Activated naive CD4-positive, alpha-beta T cell treated with anti-CD3 and anti-CD28 coated beads, Interleukin-2, amount 50 U/mL, for 72 hours (primary cell): ENCODE measurements at places on chromosomes 5 and 9. TPM values are rescaled to one million over a fixed set of nuclear protein-coding genes. Genes with fewer than 3 reads are reported as not detected.

SPACA9 gene
- total RNA-seq: 1.4 TPM

SPINK7 gene
- total RNA-seq: not detected

GABRA6 gene
- total RNA-seq: not detected

ARHGEF28 gene
- total RNA-seq: 0.05 TPM

SPATA6L gene
- 2.1 TPM for total RNA-seq

CBY3 gene
- not detected for total RNA-seq

RABL6 gene
- 79.3 TPM for total RNA-seq

CXCL14 gene
- not detected for total RNA-seq

- no peak for DNase-seq
These were observed 3.0 kb upstream of the TMEM210 start for GRCh38 chr9:137174722-137175293.

GRCh38 chr9:134731497-134732391 is 90.1 kb downstream of the COL5A1 start:
- DNase-seq: no peak

DNA sequence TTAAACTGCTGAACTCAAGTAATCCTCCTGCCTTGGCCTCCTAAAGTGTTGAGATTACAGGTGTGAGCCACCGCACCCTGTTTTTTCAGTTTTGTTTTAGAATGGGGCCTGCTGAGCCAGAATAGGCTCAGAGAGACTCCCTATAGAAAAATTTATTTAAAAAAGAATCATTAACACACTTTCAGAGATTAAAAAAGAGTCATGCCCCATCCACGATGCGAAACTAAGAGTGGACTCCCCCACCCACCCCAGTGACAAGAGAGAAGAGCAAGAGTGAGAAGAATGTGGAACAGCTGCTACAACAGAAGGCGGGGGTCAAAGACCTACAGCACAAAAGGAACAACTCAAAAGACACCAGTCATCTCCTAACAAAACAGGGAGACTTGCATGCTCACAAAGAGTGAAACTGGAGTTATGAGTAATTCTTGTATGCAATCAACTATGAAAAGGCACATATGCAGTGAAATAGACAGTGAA is 47.2 kb downstream of the GLDC start:
- DNase-seq: no peak

DNA sequence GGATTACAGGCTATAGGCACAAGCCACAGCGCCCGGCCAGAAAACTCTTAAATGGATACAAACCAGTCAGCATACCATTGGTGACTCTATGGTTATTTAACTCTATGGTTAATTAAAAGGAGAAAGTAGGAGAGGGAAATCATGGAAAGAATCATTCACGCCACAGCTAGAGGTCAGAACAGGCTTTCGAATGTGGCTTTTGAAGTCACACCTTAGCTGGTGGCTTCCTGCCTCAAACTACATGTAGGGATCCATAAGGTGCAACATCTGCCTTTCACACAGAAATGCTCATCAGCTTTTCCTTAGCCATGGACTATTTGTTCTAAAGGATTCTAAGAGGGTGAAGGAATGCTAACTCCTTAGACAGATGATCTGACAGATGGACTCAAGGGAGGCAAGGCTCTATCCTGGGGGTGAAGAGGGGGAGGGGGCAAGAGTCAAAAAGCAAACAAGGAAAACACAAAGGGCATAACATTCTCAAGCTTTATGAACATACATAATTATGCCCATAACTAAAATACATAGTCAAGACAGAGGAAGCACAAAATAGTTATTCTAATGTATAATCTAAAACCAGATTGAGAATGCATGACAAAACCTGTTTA is 130.9 kb downstream of the EFNA5 start:
- DNase-seq: no peak

DNA sequence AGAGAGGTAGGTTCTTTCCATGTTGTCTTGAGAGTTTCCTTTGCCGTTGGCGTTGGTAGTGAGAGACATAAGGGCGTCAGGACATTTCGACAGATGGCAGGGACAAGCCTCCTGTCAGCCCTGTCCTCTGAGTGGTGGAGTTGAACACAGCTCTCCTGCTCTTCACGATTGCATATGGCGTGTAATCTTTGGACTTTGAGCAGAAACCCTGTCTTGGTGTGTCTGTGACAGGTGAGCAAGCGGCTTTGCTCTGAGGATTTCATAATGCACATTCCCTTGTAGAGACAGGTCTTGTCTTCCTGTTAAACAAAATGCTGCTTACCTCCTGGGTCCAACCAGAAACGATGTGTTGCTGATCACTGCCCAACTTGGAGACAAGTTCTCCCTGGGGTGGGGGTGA is 146.5 kb downstream of the NXNL2 start:
- no peak for DNase-seq

DNA sequence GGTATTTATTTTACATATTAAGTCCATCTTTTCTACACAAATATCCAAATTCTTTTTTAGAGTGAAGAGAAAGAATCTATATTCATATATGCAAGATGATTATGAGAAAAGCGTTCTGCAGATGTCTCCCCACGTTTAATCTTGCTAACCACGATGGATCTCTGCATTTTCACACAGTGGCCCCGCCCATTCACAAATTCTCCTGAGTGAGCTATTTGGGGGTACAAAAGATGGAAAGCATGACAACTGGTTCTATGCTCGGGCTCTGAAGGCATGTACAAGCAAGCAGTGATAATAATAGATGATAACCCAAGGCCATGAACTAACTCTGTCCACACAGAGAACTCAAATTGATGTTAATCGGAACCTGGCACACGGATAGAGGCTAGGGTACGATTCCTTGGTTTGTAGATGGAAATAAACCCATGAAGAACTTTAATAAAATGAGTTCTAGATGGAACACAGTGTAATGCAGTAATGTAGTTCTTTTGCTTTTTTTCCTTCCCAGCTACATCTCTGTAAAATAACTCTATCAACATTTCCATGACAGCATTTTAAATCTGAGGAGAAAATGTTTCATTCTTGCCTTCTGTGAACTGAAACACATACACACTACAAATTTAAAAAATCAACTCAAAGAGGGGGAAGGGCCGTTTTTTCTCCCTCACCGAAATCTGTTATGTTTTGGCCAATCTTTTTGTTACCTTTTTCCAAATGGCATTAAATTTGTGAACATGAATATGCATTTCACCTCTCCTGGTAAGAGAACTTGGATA is 851.7 kb upstream of the DMAC1 start:
- no peak for DNase-seq

DNA sequence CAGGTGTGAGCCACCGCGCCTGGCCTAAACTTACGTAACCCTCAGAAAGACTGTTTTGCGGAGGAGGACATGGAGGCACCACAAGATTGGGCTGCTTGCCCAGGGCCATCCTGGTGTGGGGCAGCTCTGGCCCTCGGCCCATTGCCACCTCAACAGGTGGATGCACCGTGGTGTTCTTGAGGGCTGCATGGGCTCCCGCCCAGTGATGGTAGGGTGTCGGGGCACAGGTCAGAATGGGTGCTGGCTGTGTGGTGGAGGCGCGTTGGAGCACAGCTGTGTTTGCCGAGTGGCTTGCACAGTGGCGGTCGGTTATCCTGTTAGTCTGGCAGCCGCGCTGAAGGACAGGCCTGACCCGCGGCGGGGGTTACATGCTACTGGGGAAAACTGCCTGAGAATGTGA is 196.9 kb downstream of the CACNA1B start:
- peak; percentile 40 for DNase-seq

GRCh38 chr9:78698371-78698770 is 401.4 kb downstream of the PSAT1 start:
- no peak for DNase-seq

DNA sequence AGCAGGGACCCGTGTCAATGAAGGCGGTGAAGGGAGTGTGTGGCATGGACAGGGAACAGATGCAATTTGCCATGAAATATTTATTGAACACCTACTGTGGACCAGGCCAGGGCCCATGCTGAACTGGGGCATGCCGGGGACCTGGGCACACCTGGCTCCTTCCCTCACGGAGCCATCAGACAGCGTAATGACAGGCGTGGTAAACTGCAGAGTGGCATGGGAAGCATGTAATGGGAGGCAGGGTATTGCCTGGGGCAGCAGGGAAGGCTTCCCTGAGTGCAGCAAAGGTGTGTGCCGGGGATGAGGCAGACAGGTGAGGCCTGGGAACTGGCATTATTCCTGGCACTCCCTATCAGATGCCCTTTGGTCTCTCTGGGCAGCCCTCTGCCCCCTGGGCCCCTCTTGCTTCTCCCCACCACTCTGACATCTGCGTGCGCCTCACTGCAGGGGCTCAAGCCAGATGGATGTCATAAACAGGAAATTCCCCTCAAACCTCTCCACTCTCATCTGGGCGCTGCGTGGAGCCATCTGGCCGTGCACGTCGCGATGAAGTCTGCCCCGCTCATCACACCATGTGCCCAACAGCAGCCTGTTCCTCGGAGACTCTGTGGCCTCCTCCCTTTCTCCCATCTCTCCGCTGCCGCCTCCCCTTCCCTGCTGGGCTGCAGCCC is 67.6 kb downstream of the HMCN2 start:
- no peak for DNase-seq

- DNase-seq: peak; percentile 54
These were observed 41.0 kb upstream of the MTAP start for GRCh38 chr9:21761309-21761901.

DNA sequence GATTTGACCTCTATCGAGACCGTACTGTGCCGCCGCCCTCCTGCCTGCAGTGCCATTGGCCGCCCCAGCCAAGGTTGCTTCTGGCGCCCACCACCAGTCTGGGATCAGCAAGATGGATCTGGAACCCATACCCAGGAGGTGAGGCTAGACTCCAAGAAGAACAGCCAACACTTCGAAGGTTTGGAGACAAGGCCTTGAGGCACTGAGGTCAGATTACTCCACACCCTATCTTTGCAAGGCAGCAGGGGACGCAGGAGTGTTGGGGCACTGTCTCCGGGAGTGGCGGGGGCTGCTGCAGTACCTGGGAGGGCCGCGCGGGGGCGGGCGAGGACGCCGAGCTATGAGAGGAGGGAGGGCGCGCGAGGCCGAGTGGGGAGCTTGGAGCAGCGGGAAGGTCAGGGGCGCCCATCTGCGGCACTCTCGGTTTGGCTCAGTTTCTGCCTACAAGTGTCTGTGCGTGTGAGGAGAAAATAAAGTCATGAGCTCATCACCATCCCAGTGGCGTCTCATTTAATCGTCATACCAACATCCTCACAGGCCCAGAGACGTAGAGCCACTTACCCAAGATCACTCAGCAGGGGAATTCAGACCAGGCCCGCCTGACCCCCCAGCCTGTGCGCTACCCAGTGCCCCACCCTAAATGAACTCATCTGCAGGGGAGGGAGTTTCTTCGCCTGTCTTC is 20.5 kb upstream of the PSD2 start:
- DNase-seq: peak; percentile 74

GRCh38 chr5:179901462-179901861 is 6.2 kb downstream of the TBC1D9B start:
- no peak for DNase-seq

- DNase-seq: peak; percentile 13
These were observed 140.5 kb upstream of the TARS1 start for GRCh38 chr5:33300209-33300742.

DNA sequence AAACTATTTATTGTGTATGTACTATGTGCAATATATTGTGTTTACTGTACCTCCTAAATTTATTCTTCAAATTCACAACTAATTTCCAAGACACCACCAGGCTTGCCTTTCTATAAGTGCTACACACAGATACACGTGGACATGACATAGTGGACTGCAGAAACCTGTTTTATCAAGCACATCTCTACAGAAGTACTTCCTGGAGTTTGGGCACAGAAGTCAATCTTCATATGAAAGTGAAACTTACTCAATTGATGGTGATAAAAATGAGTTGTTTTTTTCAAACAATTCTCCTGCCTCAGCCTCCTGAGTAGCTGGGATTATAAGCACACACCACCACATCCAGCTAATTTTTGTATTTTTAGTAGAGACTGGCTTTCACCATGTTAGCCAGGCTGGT is 57.6 kb downstream of the NLN start:
- no peak for DNase-seq

DNA sequence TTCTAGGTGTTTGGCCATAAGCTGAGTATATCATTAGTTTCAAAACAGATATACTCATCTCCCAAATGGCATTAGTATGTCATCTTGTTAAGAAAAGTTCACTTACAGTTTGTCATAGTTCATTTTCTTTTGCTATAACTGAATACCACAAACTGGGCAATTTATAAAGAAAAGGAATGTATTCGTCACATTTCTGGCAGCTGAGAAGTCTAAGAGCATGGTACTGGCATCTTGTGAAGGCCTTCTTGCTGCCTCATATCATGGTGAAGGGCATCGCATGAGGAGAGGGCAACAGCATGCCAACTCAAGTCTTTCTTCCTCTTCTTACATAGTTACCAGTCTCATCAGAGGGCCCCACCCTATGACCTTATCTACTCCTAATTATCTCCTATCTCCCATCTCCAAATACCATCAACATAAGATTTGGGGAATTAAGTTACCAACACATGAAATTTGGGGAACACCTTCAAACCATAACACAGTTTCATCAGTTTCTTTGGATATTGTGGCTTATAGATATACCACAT is 20.4 kb upstream of the ITGA1 start:
- no peak for DNase-seq

DNA sequence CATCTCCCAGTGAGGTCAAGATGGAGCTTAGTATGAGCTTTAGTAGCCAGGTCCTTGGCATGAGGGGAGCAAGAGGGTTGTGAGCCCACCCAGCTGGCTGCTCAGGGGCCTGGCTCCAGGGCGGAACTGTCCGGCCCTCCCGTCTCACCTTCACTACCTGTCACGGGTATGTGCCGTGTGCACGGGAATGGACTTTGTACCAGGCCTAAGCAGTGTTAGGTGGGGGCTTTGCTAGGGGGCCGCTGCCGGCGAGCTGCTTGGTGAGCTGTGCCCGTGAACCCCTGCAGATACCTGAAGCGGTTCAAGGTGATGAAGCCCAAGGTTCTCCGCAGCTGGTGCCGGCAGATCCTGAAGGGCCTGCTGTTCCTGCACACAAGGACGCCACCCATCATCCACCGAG is 46.7 kb downstream of the WNK2 start:
- DNase-seq: no peak

- no peak for DNase-seq
These were observed 89.4 kb downstream of the UHRF2 start for GRCh38 chr9:6502399-6502798.

GRCh38 chr9:90539286-90539685 is 103.3 kb downstream of the DIRAS2 start:
- no peak for DNase-seq

- no peak for DNase-seq
These were observed 656.2 kb upstream of the PTPRD start for GRCh38 chr9:11269036-11269435.

DNA sequence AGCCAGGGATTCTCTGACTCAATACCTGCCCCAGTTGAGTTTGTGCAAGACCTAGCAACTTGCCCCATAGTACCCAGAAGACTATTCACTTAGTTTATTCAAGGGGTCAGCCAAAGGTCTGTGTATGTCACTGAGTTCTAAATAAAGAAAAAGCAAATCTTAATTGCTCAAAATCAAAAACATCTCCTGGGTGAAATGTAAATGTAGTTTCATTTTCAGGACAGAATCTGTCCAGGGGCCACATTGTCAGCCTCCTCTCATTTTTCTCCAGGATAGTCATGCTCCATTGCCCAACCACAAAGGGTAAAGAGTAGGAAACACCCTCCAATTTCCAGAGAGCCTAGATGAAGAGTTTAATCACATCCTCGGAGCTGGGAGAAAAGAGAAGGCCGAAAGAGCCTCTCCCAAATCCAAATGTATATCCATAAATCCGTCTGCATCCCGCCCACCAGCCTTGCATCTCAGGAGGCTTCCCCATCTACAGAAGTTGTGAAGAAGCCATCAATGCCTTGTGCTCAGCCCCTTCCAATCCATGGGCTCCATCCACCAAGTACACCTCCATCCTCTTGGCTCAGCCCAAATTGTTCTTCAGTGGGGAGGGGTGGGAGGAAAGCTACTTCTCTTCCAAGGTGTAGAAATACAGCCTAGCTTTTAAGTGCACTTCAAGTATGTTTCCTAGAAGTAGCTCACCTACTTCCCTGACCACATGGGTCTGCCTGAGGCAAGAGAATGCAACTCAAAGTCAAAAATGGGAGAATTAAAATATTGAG is 26.9 kb downstream of the ADAM19 start:
- DNase-seq: no peak
